ENCODE measurements at places on chromosomes 5 and 9. TPM values are rescaled to one million over a fixed set of nuclear protein-coding genes. Genes with fewer than 3 reads are reported as not detected.

DNA sequence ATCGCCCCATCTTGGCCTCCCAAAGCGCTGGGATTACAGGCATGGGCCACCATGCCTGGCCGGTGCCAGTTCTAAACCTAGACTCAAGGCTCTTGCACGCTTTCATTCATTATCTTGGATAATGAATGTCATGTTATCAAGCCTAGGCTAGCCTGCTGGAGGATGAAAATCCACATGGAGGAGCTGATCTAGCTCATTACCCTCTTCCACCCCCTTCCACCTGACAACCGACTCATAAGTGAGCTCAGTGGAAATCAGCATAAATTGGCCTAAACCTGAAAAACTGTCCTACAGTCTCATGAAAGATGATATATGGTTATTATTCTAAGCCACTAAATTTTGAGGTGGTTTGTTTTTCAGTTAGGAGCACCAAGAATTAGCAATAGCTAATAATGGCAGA is 3.6 kb upstream of the TGFBR1 start:
- DNase-seq, result no peak

GRCh38 chr9:113620377-113621161 is 157.0 kb downstream of the RGS3 start:
- DNase-seq, result peak; percentile 48

DNA sequence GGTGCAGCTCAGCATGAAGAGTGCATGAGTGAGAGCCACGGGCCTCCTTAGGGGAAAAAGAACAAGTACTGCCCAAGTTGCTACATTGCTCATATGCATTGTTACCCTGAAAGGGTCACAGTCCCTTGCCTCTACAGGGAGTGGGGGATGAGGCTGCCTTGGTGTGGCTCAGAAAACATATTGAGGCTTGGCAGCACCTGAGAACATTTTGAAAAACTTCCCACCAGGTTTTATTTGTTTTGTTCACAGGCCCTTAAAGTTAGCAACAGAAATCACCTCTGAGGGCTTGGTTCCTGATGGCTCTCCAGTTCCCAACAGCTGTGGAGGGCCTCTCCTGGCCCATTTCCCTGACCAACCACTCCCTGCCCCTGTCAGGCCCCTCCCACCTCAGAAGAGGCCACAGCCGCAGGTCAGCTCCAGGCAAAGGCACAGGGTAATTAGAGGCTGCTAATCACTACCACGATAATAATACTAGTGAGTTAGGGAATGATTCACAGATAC is 90.7 kb upstream of the ADRA1B start:
- DNase-seq, result no peak

GRCh38 chr5:180093651-180094382 is 22.3 kb upstream of the RNF130 start:
- peak; percentile 34 for DNase-seq

- no peak for DNase-seq
Observed at GRCh38 chr5:675871-676698, 17.1 kb downstream of the TPPP start.

Gene EQTN
- 2.7 TPM for total RNA-seq

Gene PCDHA3
- total RNA-seq, result 3.5 TPM

Gene HAND1
- total RNA-seq, result not detected

Gene PCDHB6
- total RNA-seq, result 1.8 TPM

Gene SPINK6
- not detected for total RNA-seq

Gene SLC25A2
- total RNA-seq, result not detected

All from tibial nerve (tissue), 4 donors.